NCI-H345 (cell line): ENCODE measurements at places on chromosomes 13 and 19.

- no peak for DNase-seq
These were observed 69.5 kb downstream of the LATS2 start for GRCh38 chr13:20991741-20992520.

DNA sequence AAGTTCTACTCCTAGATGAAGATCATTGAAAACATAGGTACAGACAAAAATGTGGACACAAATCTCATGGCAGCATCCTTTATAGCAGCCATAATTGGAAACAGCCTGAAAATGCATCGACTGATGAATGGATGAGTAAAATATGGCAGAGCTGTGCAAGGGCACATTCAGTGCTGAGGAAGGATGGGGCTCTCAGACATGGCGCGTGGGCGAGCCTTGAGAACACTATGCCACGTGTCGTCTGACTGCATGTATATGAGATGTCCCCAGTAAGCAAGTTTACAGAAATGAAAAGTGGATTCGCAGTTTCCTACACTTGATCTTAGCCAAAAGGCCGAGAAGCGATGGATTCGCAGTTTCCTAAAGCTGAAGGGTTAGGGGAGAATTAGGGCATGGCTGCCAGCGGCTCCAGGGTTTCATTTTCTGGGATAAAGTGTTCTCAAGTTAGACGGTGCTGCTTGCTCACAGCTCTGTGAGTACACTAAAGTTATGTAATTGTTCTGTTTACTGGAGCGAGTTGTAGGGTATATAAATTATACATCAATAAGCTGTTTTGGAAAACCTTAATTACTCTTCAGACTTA lies 78.0 kb downstream of the RAB20 start:
- no peak for DNase-seq

- DNase-seq: no peak
These were observed 183.9 kb upstream of the SLC10A2 start for GRCh38 chr13:103250071-103250470.

- no peak for DNase-seq
These were observed 2.3 kb downstream of the ZNF714 start for GRCh38 chr19:21084343-21084742.

DNA sequence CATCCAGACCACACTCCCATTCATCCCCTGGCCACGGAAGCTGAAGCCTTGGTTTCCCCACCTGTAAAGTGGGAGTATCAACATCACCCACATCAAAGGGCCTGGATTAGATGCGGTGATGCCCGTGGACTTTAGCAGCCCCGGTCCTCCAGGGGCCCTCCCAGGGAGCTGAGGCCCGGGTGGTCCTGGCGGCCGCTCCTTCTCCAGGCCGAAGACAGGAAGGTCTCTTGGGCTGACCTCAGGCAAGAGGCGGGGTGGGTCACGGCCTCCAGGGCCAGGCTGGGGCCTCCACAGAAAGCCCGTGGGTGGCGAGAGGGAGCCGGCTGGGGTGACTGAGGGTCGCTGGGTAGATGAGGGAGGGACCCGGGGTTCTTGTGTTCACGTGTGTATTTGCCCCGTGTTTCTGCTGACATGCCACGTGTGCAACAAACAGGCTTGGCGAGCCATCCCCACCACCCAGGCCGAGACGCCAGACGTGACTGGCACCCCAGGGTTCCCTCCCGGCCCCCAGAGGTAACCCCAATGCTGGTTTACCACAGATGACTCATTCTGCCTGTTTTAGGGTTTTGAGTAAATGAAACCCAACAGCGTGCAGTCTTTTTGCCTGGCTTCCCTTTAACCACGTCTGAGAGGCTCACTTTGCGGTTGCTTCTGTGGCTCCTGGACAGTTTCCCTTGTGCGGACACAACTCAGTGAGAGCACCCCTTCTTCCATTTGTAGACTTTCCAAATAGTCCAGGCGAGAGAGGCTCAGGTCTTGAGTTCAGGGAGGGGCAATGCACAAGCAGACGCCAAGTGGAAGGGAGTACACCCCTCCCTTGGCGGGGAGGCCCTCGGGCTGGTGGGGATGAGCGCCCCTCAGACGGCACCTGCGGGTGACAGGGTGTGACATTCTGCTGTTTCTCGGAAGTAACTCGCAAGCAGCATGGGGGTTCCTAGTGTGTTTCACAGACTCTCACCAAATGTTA lies 42.9 kb downstream of the C13orf46 start:
- DNase-seq: no peak

DNA sequence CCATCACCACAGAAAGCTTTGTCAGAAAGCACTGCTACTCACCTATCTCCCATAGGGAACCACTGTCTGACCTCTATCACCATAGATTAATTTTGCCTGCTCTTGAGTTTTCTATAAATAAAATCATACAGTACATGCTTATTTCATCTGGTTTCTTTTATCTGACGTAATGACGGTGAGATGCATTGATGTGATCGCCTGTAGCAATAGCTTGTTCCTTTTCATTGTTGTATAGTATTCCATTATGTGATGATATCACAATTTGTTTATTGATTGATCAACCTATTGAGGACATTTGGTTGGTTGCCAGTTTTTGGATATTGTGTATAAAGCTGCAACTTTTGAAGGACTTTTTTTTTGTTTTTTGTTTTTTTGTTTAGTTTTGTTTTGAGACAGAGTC lies 51.9 kb upstream of the ADGRE1 start:
- DNase-seq: no peak

DNA sequence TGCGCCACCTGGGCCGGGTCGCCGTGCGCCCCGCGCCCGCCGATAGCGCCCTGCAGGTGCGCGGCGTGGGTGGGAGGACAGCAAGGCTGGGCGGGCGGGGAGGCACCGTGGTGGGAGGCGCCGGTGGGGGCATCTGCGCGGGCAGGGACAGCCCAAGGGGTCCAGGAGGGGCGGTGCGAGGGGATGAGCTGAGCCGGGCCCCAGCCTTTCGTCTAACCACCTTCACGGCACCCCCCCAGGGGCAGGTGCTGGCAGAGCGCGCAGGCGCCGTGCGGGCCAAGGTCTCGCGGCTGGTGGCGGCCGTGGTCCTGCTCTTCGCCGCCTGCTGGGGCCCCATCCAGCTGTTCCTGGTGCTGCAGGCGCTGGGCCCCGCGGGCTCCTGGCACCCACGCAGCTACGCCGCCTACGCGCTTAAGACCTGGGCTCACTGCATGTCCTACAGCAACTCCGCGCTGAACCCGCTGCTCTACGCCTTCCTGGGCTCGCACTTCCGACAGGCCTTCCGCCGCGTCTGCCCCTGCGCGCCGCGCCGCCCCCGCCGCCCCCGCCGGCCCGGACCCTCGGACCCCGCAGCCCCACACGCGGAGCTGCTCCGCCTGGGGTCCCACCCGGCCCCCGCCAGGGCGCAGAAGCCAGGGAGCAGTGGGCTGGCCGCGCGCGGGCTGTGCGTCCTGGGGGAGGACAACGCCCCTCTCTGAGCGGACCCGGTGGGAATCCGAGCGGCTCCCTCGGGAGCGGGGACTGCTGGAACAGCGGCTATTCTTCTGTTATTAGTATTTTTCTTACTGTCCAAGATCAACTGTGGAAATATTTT lies 3.1 kb downstream of the KISS1R start:
- peak; percentile 75 for DNase-seq

DNA sequence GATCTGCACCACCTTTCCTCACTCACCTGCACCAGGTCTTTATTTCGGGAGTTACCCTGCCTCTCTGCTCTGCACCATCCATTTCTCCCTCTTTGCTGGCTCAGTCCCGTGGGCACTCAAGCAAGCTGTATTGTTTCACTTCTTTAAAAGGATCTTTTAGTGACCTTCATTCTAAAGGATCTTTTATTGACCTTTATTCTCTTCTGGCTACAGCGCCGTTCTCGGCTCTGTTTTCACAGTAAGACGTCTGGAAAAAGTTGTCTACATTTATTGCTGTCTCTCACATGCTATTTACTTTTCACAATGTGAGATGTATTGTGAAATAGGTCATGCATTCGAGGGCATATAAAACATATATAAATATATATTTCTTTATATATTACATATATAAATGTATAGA lies 35.6 kb upstream of the ARGLU1 start:
- DNase-seq: no peak

GRCh38 chr13:107351305-107351704 lies 783.4 kb upstream of the ARGLU1 start:
- DNase-seq: no peak

GRCh38 chr13:49625392-49626079 lies 2.8 kb upstream of the ARL11 start:
- DNase-seq: no peak

DNA sequence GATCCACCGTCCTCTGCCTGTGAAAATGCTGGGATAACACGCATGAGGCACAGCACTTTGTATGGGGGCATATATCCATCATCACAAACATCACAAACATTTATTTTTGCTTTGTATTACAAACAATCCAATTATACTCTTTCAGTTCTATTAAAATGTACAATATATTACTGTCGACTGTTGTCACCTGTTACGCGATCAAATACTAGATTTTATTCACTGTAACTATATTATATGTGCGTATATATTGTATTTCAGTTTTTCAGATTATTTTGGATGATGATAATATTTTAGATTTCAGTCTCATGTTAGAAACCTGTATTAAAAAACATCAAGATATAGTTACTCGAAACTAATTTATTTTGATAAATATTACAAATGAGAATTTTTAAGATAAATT lies 998.3 kb downstream of the EFNB2 start:
- no peak for DNase-seq

DNA sequence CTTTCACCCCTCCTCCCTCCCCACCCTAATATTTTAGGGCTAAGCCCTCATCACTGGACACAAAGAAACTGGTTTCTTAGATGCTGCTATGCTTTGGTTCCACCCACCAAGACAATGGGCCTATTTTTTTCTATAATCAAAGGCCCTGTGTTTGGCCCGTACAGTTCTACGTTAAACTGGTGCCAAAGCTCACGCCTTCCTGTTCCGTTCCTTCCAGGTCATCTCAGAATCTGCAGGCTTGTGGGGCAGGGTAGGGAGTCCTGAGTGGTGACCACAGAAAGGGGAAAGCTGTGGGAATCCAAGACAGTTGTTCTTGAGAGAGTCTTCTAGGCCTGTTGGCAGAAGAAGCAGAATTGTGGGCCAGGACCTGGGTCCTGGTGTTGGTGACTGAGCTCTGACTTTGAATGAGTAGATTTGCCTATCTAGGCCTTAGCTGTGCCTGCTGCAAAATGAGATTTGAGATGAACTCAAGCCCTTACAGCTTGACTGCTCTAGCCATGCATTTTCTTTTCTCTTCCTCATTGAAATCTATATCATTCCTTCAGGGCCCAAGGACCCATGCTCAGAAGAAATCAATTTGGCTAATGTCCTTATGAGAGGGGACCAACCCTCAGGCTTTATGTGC lies 19.1 kb upstream of the CXCL17 start:
- no peak for DNase-seq

GRCh38 chr13:113566227-113566561 lies 18.4 kb upstream of the TFDP1 start:
- DNase-seq: no peak

- DNase-seq: peak; percentile 12
These were observed 7.0 kb upstream of the WBP4 start for GRCh38 chr13:41054212-41054877.

DNA sequence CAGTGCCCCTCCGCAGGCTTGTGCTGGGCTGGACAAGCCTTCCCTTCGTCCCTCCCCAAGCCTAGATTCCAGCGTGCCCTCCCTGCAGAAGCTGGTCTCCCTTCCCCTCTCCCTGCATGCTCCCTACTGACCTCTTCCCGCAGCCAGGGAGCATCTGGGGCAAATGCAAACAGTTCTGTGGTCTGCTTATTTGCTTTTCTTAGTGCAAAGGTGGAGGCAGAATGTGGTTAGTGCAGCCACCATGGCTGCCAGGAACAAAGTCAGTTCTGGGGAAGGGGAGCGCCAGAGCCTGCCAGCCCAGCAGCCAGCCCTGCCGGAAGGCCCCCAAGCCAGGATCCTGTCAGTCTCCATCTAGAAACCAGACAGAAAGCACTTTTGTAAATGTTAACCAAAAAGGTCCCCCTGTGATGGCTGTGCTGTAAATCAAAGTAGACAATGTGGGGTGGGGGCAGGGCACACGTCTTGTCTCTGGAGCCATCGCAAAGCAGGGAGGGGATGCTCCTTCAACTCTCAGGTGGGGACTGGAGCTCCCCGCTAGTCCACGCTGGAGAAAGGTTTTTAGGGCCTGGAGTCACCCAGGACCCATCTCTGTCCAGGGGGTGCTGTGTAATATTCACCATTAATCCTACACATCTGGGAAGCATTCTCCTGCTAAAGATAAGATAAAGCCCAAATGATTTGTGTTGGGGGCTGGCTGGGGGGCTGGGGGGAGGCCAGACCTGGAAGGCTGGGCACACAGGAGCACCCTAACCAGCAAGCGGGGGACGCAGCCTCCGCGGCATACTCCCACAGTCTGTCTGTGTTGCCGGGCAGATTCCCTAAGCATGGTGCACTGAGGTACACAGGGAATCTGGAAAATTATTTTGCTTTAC lies 30.9 kb downstream of the SERP2 start:
- no peak for DNase-seq

- DNase-seq: peak; percentile 57
These were observed 1.8 kb upstream of the LTBP4 start for GRCh38 chr19:40599331-40599901.
